ENCODE measurements at places on chromosomes 2 and 18. TPM values are rescaled to one million over a fixed set of nuclear protein-coding genes. Genes with fewer than 3 reads are reported as not detected.

DNA sequence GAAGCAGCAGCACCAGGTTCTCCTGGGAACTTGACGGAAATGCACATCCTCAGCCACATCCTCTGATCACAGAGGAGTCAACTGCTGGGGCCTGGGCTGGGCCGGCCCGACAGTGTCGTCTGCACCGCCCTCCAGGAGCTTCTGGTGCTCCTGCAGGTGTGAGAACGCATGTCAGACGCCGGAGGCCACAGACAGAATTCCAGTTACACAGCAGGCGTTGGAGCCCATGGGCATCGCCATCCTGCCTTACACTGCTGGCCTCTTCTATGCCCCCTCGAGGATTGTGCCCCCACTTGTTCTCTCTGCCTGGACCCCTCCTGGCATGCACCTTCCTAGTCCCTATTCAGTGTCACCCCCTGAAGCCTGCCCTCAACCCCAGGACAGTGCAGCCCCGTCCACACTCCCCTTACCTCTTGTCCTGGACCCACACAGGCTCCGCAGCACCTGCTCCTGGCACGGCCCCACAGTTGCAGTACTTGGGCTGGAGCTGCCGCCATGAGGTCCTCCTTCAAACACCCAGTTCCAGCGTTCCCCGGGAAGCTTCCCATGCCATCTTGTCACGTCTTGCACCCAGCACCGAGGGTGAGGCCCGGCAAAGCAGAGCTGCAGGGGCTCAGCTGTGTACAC is 37.5 kb downstream of the ADI1 start:
- DNase-seq, result no peak

GRCh38 chr2:10331702-10332401 is 29.1 kb downstream of the HPCAL1 start:
- no peak for DNase-seq

The UGT1A5 gene
- not detected for polyA plus RNA-seq

The MC2R gene
- not detected for polyA plus RNA-seq

The STEAP3 gene
- polyA plus RNA-seq, result 7.7 TPM

DNA sequence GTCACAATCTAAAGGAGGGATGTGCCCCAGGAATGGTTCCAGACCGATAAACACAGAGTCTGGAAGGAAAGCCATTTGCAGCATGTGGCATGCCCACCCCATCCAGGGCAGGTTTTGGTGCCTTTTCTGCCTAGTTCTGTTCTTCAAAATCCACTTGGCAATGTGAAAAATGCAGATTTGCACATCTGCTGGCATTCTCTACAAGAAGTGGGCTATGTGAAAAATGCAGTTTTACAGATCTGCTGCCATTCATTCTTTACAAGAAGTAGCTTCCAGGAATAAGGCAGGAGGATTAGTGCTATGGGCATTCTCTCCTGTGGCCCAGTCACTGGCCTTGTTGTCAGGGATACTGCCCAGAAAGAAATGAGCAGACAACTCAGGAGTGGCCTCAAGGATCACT is 68.1 kb downstream of the C1D start:
- DNase-seq, result no peak
